ENCODE measurements at places on chromosomes 13 and 19.

- DNase-seq, result no peak
Observed at GRCh38 chr19:36245210-36246005, 30.5 kb downstream of the ZNF146 start.

DNA sequence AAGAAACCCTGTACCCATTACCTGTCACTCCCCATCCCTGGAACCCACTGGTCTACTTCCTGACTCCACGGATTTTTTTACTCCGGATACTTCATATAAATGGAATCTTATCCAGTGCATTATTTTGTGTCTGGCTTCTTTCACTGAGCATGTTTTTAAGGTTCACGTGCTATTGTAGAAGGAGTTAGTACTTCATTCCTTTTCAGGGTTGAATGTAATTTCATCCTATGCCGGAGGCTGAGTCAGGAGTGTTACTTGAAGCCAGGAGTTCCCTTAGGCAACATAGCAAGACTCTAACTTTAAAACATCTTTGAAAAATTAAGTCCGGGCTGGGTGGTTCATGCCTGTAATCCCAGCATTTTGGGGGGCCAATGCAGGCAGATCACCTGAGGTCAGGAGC lies 17.9 kb upstream of the ELAVL1 start:
- no peak for DNase-seq

- no peak for DNase-seq
Observed at GRCh38 chr13:44184740-44185139, 188.9 kb upstream of the SERP2 start.

- DNase-seq, result no peak
Observed at GRCh38 chr19:48540110-48540509, 11.9 kb upstream of the SULT2B1 start.

DNA sequence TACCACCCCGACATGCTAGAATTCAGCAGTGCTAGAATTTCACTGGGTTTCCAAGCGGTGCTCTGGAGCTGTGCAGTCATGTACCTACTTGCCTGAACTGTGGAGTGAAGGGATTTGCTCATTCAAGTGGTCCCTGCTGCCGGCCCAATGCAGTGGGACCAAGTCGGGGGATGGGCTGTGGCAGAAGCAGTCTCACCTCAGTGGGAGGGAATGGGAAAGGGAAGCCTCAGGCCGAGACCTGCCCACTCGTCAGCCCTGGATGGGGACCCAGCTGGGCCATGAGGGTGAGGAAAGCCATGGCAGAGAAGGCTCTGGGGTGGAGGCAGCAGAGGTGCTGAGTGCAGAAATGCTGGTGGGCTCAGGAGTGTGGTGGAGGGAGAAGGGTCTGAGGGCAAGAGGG lies 14.9 kb downstream of the KLHL26 start:
- DNase-seq, result no peak

GRCh38 chr19:7787141-7787540 lies 24.1 kb downstream of the CLEC4M start:
- DNase-seq, result no peak

DNA sequence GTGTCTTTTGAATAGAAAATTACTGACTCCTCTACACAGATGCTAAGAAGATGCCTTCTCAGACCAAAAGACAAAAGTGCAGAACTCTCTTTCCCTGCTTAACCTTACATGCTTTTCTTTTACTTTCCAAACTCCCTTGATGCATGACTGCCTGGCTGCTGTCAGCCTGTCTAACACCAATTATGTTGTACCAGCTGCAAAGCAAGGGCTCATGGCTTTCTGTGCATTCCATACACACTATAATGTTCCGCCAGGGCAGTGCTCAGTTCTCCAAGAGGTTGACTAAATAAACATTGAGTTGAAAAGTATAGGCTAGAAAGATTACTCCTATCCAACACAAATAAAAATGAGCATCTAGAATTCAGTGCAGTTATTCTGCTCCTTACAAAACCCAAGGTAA lies 330.4 kb upstream of the NBEA start:
- no peak for DNase-seq

DNA sequence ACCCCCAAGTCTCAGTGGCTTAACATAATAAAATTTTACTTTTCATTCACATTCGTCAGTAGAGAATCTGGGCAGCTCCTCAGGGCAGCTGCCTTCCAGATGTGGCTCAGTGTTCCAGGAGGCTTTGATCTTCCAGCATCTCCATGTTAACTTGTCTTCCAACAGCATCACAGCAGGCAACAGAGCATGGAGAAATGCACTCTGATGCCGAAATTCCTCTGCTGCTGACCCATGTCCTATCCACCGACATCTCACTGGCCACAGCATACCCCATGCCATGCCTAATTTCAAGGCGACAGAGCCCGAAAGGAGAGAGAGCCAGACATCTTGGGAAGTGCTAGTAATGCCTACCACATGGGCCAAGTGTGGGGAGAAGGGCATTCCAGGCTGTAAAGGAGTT lies 64.9 kb upstream of the MEDAG start:
- DNase-seq, result no peak

DNA sequence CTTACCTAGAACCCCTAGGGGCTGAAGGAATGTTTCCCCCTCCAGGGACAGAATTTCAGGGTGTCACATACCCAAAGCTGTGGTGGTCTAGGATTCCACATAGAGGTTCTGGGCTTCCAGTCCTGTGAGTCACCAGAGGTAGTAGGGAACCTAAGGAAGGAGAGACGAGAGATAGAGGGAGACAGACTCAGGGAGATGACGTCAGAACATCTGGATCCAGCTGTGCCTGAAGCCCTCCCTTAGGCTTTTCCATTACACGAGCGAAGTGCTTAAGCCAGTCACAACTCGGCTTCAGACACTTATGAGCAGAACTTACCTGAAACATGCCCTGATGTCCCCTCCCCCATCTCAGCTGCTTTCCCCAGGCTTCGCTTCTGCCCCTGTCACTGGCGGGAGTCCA lies 11.8 kb upstream of the SELENOW start:
- DNase-seq, result no peak

DNA sequence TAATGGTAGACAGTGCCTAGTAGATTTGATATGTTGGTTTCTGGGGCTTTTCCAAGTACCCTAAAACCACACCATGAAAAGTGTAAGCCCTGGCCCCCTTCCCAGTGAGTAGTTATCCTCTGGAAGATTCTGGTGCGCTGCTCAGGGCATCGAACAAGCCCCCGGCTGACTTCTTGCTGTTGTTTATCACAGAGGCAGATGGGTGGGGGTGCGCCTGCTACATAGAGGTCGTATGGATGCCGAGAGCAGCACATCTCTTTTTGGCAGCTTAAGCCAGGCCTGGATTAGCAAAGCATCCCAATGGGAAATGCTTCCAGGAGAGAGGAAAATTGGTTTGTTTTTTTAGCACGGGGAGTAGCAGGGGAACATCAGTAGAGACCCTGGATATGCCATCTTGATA lies 26.3 kb upstream of the SPATA13 start:
- DNase-seq, result no peak

- DNase-seq, result no peak
Observed at GRCh38 chr19:55066107-55066709, 3.3 kb upstream of the RDH13 start.

DNA sequence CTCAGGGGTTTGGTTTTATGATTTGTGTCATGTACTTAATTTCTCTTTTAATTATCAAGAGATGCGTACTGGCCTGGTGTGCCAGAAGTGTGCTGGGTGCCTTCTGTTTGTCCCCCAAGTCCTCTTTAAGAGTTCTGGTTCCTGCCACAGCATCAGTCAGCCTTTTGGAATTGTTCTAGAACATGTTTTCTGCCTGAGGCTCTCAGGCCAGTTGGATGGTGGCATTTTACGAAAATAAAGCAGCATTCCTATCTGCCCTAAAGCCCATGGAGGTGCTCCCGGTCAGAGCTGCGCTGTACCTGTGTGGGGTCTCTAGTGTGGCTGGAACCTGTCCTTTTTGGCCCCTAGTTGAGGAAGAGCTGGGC lies 54.1 kb downstream of the TSSK6 start:
- DNase-seq, result no peak

- DNase-seq, result no peak
Observed at GRCh38 chr13:43994999-43995859, 115.5 kb downstream of the LACC1 start.

GRCh38 chr19:35167251-35168119 lies 12.9 kb downstream of the FXYD5 start:
- DNase-seq, result no peak

GRCh38 chr13:30804474-30804873 lies 69.1 kb downstream of the ALOX5AP start:
- DNase-seq, result no peak

DNA sequence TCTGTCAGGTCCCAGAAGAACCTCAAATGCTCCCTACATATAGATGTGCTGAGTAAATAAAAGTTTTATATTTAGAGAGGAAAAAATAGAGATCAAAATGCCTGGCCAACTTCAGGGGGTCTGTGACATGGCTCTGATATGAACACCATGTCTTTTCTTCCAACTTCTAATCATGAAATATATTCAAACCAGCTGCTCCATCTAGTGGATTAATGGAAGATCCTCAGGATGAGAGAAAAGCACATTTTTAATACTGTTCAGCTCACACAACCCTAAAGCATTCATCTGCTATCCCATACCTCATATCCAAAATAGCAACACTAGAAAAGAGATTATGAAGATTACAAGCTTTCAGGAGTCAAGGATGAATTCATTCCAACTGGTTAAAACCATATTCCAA lies 56.0 kb upstream of the DOCK9 start:
- no peak for DNase-seq

GRCh38 chr19:14061081-14061749 lies 661 bp downstream of the PALM3 start:
- no peak for DNase-seq

GRCh38 chr19:4233282-4233853 lies 4.0 kb downstream of the EBI3 start:
- DNase-seq, result peak; percentile 48

GRCh38 chr13:80001510-80001842 lies 339.4 kb downstream of the SPRY2 start:
- no peak for DNase-seq

GRCh38 chr19:14603990-14604387 lies 21.1 kb downstream of the CLEC17A start:
- DNase-seq, result no peak

- no peak for DNase-seq
Observed at GRCh38 chr13:40350283-40350992, 316.0 kb downstream of the FOXO1 start.

DNA sequence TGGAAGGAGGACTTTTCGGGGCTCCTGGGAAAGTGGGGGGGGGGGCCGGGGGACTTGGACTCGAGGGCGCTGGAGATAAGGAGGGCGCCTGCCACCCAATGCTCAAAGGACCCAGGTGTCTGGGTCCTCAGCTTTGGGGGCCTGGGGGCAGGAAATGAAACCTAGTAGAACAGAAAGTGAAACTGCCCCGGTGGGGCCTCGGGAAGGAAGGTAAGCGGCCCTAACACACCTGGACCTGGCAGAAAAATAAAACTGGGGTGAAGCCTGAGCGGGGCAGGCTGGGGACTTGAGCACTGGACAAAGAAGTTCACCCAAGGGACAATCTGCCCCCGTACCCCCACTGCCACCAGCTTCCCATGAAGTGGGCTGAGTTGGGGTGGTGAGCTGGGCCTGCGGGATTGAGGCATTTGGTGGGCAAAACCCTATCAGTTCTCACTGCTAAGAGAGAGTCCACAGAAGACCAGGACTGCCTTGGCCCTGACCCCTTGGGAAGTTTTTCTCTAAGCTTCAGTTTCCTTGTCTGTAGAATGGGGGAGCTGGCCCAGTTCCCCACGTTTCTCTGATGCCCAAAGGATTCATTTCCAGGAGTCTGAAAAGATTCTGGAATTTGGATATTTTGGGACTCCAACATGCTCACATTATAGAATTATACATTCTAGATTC lies 2.3 kb downstream of the PRKD2 start:
- DNase-seq, result peak; percentile 55

GRCh38 chr19:45906221-45906620 lies 3.8 kb upstream of the MYPOP start:
- no peak for DNase-seq

DNA sequence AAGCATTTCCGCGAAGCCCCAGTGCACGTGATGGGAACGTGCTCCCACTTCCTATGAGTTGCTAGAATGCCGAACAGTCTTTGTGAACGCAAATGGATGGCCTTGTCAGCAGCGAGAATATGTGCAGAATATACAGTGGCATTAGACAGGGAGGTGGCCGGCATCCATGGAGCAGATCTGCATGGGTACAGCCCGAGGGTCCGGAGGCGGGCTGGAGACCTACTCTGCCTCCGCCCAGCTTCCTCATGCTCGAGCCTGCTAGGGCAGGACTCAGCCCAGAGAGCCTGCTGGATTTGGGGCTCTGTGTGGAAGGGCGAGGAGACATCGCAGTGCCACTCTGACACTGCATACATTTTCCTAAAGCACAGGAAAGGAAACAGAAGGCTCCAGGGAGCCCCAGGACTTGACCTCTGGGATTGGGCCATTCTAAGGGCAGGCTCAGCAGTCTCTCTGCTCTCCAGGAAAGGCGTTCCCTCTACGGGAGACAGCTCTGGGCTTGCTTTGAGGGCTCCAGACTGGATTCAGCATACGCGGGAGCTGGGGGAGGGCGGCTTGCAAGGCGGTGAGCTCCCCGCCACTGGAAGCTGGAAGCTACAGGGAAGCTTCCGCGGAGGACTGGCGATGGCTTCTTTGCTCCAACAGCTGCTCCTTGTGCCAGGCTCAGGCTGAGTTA lies 55.9 kb upstream of the UQCRFS1 start:
- DNase-seq, result no peak

- DNase-seq, result peak; percentile 96
Observed at GRCh38 chr19:43754503-43755255, at the start of gene SMG9. Gene SMG9 (minus strand): TSS chr19:43754962. CDS start chr19:43750741, 4,221 bp downstream.

DNA sequence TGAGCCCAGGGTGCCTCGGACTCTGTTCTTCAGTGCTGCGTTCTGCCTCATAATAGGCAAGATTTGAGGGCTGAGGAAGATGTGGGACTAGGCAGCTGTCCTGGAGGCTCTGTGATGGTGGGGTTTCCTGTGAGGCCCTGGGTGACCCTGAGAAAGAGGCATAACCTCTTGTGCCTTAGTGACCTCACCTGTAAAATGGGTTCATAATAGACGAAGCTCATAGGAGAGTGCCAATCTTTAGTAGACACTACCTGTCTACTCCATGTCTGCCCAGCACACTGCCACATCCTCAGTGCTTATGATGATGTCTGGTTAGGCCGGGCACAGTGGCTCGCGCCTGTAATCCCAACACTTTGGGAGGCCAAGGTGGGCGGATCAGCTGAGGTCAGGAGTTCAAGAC lies 23.4 kb downstream of the RRAS start:
- no peak for DNase-seq

DNA sequence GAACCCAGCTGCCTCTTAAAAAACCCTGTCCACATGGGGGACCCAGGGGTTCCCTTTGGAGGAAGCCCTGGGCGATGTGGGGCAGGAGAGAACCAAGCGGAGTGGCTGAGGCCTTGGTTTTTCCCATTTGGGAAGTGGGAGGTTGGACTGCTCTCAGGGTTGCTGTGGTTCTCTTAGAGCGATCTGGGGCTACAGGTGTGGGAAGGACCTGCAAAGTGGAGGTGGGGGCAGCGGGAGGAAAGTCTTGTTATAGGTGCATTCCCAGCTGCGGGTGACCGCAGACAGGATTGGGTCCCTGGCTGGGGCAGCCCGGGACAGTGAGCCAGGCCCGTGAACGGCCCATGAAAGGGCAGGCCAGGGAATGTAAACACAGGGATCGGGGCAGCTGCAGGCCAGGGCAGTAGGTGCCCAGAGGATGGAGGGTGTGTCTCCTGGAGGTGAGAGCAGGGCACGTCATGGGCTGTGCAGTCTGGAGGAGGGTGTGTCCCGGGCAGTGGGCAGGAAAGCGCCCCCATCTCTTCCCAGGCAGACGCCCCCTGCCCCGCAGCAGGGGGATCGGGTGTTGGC lies 814 bp downstream of the SLC25A23 start:
- DNase-seq, result no peak

GRCh38 chr19:13154911-13155471 lies 4.8 kb downstream of the IER2 start:
- peak; percentile 70 for DNase-seq
